ENCODE measurements at places on chromosomes 6 and 20. TPM values are rescaled to one million over a fixed set of nuclear protein-coding genes. Genes with fewer than 3 reads are reported as not detected.

DNA sequence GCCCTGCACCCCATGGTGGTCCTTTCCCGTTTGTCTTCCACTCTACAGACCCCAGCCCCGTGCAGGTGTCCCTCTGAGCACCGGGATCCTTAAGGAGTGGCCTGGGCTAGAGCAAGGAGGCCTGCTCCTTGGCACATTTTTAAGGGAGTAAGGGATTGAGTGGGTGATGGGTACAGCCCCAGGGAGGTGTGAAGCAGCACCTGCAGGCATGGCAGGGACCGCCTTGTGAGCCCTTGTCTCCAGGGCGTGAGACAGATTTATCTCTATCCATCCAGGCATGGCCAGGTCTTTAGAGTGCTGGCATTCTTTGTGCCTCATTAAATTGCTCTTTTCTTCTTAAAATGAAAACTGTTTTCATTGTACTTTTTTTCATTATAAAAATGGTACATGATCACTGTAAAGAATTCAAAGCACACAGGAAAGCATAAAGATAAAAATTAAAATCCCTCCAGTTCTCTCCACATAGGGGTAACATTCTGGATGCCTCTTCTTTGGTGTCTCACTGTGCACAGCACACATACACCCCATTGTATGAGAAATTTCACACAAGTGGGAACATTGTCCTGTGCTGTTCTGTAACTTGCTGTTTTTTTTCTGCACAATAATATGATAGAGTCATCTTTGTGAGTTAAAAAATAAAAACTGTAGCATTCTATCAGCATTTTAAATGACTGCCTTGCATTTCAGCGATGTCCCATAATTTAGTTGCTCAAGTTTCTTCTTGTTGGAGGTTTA lies 31.9 kb upstream of the ZNF831 start:
- DNase-seq = no peak

DNA sequence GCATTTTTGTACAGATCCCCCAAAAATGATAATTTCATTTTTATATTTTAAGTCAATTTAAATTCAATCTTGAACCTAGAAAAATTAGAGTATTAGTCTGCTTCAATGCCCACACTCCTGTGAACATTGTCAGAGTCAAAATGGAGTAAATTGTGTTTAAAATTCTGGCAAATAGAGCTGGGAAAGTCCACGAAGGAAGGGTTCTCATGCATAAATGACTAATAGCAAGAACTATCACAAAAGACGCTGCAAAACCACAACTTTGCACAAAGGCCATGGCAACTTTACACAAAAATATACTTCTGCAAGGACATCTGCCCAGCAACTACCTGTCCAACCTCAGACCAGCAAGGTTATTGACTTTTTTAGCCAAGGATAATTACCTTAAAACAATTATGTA lies 203.2 kb upstream of the SMLR1 start:
- DNase-seq = no peak

- peak; percentile 93 for DNase-seq
These were observed 215.1 kb upstream of the TBX18 start for GRCh38 chr6:84979541-84979940.

- DNase-seq = no peak
These were observed 14.6 kb downstream of the LCA5 start for GRCh38 chr6:79522609-79523008.

Gene POU5F1
- not detected for total RNA-seq
